ENCODE measurements at places on chromosomes 3 and 15.

DNA sequence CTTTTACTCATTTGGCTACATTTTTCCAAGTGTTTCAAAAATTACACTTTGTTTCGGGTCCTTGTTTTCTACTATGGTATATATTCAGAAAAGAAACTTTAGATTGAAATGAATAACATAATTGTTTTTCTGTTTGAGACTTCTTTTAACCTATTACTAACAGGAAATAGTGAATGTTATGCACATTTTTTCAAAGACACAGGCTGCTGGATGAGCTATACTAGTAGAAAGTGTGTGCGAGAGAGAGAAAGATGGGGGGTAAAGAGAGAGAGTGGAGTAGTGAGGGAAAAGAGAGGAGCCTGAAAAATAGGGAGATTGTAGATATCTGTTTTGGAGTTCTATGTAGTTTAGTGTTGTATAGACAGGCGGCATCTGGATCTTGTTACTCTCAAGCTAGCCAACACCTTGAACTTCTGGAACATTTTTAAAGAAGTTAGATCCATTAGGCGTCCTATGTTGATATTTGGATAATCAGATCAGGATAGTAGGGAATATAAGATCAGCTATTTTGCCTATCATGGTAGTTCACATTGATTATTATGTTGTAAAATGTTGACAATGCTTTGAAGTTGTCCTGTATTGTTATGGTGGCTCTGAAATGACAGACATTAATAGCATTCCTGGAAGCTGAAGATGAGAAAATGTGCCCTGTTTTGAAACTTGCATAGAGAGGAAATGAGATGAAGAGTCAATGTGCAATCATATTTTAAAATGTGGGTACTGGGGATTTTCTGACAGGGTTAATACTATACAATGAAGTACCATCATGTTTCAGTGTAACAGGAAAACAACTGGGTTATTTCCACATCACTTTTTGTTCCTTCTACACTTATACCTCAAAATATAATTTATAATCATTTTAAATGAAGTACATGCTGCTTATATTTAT is 2.6 kb downstream of the RBMS3 start:
- no peak for DNase-seq

- DNase-seq = no peak
Measured at GRCh38 chr3:171193693-171194092, 167.2 kb upstream of the SLC2A2 start.

DNA sequence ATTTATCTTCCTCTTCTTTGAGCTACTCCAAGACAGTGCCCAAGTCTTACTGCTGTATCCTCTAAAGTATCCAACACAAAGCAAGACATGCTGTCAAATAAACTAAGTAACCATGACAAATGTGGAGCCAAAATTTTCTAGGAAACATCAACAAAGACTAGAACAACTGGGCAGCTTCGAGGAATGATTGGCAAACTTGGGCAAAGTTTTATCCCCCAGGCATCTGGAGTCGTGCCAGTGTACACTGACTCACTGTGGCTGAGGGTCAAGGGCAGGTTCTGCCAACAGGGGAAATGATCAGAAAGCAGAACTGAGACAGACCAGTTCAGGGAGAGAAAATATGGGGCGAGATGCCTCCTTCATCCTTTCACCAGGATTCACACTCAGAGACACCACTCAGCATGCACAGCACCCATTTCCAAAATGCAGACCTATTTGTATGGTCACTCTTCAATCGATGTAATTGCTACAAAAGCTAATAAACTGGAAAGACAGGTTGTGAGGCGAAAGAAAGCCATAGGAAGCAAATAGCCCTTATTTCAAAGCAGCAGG is 65.8 kb downstream of the MB21D2 start:
- no peak for DNase-seq

DNA sequence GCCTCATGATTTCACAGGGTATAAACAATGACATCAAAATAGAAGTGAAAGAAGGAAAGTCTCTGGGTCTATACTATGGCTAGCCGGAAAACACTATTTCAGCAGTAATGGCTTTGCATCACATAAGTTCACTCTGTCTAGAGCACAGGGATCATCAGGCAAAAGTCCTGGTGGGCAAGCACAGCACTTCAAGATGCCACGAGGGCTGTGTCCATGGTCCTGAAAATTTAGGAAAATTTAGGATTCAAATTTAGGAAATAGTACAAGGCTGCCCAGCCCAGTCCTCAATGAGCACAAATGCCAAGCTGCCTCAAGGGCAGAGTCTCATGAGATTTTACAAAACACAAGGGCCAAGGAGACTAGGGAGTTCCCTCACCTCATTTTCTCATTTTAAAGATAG is 54.1 kb downstream of the RORA start:
- no peak for DNase-seq

DNA sequence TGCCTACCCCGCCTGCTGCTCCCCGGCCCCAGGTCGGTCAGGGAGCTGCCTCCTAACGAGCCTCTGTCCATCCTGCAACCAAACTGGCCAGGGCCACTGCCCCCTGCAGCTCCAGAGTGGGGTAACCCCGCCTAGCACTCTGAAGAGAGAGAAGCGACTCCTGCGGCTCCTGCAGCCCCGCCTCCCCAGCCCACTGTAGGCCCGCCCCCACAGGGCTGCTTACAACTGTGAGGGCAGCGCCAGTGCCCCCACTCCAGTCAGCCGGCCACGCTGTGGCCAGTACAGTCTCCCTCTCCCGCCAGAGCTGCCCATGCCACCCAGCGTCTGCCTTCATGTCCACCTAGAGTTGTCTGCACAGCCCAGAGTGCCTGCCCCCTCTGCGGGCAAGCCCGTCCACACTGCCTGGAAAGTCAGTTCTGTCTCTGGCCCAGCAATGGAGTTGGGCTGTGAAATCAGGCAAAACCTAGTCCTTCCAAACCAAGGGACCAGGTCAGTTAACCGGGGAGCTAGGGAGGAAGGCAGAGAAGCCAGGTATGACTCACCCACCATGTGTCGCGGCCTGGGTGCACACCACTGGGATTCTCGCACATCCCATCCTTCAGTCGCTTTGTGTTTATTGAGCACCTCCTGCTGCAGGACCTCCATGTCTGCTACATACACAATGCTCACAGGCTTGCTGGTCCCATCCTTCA is 2.4 kb downstream of the UCN2 start:
- DNase-seq = peak; percentile 14

GRCh38 chr3:64578062-64578770 is 109.6 kb downstream of the ADAMTS9 start:
- no peak for DNase-seq

DNA sequence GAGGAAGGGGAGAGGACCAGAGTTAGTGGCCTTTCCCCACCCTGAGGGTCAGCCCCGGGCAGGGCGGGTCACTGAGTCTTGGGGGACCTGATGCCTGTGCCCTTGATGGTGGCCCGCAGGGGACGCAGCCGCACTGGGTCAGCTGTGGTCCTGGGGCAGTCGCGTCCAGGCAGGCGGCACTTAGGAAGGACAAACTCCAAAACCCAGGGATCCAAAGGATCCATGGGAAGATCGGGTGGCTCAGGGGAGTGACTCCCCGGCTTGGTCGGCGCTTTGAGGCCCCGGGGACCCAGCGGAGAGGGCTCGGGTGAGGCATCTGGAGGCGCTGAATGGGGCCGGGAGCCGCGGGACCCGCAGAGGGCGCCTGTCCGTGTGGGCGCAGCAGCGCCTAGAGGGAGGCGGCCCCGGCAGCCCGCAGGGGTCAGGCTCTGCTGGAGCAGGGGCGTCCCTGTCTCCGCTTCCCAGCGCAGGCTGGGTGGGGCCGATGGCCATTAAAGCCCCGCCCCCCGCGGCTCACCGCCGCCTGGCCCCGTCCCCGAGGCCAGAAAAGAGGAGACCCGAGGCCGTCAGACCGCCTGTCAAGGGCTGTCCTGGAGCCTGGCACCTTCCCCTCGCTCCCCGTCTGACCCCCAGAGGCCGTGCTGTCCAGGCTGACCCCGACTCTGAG is 17.5 kb downstream of the CIDEC start:
- DNase-seq = peak; percentile 43

All from activated CD4-positive, alpha-beta T cell treated with anti-CD3 and anti-CD28 coated beads for 48 hours (primary cell).